ENCODE measurements at places on chromosomes 13 and 19.

DNA sequence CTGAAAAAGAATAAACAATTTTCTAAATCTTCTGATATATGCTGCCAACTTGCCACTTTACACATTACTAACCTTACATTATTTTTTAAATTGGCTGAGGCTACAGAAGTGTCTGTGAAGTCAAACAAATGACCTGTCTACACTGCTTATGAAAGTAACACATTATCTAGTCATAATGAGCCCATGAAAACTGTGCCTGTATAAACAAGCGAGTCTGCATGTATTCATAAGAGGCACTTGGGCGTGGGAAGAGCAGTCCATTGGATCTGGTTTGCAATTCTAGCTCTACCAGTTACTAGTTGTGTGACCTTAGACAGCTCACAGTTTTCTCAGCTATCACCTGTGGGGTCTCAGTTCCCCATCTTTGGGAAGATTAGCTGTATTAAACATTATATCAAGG is 3.1 kb downstream of the VPS36 start:
- DNase-seq = peak; percentile 43

- DNase-seq = peak; percentile 43
Measured at GRCh38 chr13:30654430-30654829, 36.7 kb downstream of the USPL1 start.

GRCh38 chr19:5891572-5891937 is 12.0 kb downstream of the NDUFA11 start:
- DNase-seq = no peak

DNA sequence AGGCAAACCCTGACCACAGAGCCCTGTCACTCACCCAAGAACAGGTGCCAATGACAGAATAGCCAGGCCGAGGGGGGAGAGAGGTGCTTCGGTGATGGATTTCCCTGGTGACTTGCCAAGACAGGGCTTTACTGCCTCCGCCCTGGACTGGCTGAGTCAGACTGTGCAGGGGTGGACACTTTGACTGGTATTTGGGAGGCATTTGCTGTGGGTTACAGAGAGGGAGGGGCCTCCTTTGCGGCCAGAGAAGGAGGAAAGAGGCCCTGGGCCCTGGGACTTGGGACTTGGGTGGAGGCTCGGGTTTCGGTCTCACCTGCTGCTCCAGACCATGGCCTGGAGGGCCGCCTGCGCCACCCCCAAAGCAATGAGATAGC is 4.6 kb upstream of the EPS8L1 start:
- DNase-seq = no peak

DNA sequence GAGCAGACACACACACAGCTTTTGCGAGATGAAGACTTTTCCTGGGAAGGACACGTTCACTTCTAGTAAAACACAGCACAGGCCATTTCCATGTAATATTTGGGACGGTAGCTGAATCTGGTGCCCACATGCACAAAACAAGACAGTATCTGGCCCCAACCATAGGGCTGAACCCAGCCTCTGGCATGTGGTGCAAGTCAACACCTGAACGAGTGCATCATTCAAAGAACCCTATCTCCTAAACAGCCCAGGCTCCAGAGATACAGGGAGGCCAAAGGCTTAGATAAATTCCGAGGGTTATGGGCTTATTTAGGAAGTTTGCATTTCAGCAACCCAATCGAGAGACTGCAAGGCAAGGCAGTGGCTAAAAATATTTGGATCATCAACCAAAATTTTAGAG is 2.7 kb upstream of the TFDP1 start:
- DNase-seq = no peak

DNA sequence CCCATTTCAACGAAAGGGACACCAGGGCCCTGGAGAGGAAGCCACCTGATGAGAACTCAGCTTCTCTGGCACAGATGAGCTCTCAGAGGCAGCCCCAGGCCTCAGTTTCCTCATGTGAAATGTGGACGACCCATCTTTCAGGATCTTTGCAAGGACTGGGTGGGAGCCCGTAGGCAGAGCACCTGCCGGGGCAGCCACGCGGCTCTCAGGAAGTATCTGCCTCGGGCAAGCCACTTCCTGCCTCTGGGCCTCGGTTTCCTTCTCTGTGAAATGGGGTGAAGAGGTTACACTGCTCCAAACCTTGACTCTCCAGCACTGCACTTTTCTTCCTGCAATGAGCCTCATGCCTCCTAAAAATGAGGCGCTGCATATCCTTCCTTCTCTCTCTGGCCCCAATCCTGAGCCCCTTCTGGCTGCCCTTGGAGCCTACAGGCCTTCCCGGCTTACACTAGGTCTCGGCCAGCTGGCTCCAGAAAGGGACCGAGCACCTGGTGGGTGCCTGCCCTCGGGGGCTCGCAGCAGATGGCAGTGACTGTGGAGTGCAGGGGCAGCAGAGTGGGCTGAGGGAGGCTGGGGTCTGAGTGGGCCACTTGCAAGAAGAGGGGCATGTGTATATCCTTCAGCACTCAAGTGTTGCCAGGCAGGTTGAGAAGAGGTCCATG is 3.5 kb downstream of the SSBP4 start:
- peak; percentile 52 for DNase-seq

DNA sequence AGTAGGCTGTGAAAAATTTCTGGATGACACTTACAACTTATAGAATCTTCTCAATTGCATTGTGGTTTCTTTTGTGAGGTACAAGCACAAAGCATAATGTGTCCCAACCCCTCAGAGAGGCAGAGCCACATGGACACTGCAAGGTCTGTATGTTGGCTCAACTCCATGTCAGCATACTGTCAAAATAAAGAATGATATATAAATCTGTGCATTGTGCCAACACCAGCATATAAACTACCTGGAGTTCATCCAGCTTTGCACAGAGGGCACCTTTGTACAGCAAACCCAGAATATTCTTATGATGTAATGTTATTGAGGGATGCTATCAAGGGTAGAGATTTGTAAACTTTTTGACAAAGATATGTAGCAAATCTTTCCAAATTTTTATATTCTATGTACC is 1065.8 kb upstream of the MIR17HG start:
- no peak for DNase-seq

DNA sequence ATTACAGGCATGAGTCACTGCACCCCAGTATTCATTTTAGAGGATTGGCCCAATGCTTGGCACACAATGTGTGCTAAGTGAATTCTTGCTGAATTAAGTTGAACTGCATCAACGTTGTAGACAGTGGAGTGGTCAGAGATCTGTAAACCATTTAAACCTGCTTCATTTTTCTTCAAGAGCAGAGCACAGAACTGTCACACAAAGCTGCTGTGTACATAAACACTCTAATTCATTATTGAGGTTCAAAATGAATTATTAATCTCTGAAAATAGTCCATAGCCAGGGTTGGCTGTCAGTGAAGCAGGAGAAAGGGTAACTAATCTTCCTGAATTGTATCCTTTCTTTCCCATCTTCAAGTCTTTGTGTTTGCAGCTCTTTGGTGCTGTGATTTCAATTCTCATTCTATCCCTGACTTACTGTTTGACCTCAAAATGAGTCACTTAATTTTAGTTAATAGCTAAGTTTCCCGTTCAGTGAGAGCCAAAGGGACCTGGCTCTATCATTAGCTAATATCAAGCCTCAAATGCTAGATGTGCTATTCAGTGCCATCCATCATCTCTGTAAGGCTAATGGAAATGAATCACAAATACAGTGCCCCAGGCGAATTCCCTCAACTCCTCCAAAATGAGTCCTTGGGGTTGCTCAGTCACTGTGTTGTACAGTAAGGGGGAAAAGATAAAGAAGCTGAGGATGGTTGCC is 77.0 kb upstream of the TSC22D1 start:
- DNase-seq = no peak

GRCh38 chr19:18183529-18183928 is 9.5 kb upstream of the MPV17L2 start:
- no peak for DNase-seq

- no peak for DNase-seq
Measured at GRCh38 chr13:20570517-20570916, 3.6 kb downstream of the IFT88 start.

DNA sequence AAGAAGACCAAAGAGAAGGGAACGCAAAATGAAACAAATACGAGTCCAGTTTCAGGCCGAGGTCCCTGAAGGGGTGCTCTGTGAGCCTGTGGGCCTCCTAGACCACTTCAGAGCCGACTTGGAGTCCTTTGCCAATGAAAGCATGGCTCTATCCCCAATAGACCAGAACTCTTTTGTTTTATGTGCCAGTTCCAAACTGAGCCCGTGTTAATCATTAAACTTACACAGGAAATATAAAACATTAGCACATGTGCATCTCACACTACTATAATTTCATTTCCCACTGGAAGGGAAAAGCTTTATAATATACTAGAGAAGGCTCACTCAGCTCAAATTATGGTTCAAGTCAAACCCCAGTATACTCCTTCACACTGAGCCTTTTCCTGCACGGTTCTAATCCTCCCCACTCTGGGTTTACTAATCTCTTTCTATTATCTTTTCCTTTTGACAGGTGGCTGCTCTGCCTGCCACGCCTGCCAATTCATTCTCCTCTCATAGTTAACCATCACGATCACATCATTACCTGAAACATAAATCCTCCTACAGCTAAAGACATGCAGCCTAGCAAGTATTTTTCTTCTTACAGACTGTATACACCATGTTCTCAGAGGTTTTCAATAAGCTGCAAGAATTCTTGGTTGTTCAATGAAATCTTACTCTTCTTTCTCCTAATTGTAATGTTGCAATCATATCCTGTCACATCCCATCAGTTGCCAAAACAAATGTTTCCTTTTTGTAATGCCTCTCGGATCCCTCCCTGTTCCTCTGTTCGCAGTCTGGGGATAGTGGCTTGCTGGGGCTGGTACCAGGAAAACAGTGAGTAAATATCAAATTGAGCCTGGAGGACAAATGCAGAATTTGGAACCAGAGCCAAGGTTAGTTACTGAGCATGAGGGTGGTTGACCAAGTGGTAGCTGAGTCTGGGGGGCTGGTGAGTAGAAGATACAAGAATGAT is 18.8 kb upstream of the WASF3 start:
- DNase-seq = no peak

GRCh38 chr13:46622630-46623256 is 69.8 kb downstream of the LRCH1 start:
- DNase-seq = no peak

- DNase-seq = no peak
Measured at GRCh38 chr19:7618771-7619510, 10.4 kb downstream of the XAB2 start.

- DNase-seq = peak; percentile 79
Measured at GRCh38 chr19:34364830-34365462, at the start of gene GPI. GPI (plus strand) TSS chr19:34365196; CDS start chr19:34365267, 71 bp downstream.

- DNase-seq = no peak
Measured at GRCh38 chr19:1760020-1760419, 6.7 kb downstream of the ONECUT3 start.

DNA sequence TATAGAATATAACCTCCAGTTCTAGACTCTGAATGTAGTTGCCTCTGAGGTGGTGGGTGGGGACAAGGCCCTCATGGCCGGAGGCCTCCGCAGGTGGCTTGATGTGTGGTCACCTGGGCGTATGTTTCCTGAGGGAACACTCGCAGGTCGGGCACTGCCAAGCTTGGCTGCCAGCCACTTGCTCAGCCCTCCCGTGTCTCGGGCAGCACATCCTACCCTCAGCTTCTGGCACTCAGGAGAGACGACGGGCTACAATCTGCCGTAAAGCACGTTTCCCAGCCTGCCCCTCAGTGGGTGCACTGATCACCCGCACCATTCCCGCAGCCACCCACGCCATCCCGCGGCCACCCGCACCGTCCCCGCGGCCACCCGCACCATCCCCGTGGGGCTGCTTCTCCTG is 15.2 kb downstream of the THOP1 start:
- DNase-seq = no peak

DNA sequence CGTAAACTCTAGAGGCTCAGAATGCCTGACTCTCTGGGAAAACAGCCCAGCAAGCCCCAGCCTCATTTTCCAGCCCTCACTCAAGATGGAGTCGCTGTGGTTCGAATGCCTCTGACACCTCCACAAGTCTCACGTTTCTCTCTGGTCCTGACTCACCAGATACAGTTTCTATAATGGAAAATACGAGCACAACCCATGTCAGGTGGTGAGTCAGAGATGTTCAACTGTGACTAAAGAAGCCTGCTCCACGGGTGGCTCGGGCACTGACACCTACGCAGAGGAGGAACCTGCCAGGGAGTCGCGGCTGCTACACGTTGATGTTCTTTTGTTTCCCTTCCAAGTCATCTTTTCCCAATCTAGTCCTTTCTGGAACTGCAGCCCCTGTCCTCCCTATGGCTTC is 87.1 kb upstream of the STK24 start:
- peak; percentile 87 for DNase-seq

DNA sequence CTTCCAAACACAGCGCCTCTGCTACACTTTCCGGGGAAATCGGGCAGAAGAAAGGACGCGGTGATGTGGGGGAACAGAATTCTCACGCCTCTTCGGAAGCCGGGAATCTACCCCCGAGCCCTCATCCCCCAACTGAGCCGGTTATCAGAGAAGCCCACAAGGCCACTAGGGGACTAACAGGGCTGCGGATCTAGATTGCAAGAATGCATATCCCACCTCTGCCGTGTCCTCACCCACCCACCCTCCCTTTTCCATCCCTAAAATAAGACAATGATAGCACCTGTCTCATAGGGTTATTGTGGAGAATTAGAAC is 1.1 kb downstream of the IGFLR1 start:
- DNase-seq = no peak

DNA sequence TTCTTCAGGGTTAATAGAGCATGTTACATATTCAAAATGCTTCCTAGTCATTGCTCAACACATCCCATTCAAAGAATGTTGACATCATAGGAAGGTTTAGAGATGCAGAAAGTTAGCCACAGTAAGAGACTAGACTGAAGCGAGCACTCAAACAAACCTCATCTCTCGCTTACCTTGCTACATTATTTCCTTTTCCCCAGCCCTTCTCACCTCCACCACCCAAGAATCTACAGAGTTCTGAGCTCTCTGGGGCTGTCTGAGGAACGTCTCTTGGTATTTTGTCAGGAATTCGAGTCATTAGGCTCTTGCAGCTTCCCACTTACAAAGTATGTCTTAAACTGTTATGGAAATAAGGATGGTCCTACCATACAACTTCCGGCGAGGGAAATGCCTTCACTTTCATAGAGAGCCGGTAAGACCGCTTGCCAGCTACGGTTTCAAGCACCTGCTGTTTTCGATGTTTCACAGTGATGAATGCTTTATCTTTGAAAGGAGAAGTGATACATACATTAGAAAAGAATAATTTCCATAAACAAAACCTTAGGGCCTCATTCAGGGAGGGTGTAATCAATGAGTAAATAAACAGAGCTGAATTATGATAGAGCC is 65.1 kb downstream of the FLT1 start:
- no peak for DNase-seq

- DNase-seq = no peak
Measured at GRCh38 chr13:98324105-98324504, 147.0 kb upstream of the RNF113B start.

DNA sequence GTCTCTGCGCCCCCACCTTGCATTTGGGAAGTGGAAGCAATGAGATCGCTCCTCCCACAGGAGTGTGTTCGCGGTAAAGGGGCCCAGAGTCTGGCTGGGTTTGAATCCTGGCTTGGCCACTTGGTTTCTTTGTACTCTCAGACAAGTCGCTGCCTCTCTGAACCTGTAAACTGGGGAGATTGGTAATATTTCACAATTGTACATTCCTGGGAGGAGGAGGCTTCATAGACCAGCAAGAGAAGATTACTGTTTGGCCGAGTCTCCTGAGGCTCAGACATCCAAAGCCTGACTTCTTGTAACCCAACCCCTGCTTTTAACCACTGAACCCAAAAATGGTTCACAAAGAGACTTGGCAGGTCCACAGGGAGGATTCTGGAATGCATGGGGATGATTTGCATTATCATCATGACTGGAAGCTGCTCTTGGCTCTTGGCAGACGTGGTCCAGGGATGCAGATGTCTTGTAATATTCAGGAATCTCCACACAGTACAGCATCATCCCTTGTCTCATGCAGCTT is 13.6 kb upstream of the STRN4 start:
- no peak for DNase-seq

Data from activated CD4-positive, alpha-beta memory T cell treated with anti-CD3 and anti-CD28 coated beads for 36 hours (primary cell).